ENCODE measurements at places on chromosomes 5 and 9.

- no peak for DNase-seq
Measured at GRCh38 chr5:160692271-160692670, 159.7 kb downstream of the ATP10B start.

GRCh38 chr9:127018935-127019334 lies 103.5 kb downstream of the ANGPTL2 start:
- DNase-seq = no peak

DNA sequence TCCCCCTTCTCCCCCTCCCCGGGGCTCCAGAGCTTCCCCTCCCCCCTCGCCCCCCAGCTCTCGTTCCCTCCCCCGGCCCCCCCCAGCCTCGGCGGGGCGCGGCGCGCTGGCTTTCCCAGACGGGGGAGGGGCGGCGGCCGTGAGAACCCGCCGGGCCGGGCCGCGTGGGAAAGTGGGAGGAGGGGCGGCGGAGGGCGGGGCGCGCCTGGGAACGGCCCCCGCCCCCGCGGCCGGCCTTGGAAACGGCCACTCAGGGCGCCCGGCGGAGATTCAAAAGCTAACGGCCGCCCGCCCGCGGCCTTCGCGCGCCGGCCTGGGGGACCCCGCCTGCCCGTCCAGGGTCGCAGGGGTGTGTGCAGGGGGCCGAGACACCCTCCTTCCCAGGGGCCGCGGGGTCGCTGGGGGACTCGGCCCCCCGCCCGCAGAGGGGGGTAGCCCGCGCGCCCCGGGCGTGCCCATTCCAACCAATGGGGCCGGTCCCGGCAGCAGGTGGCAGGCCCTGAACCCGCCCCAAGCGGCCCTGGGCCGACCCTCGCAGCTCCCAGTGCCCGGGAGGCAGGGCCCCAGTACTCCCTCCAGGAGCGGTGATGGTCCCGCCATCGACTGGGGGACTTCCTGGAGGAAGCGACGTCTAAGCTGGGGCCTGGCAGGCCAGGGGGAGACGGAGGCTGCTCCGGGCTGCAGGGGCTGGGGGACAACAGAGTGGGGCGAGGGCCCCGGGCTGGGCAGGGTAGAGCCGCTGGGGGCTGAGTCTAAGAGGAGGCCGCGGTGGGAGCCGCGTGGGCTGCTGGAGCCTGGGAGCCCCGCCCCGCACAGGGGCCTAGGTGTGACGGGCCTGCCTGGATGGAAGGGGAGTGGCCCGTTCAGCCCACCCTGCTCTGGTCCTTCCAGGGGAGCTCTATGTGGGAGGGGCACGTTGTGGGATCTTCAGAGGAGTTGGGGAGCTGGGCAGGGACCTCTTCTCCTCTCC lies 14.2 kb upstream of the NRARP start:
- no peak for DNase-seq

- no peak for DNase-seq
Measured at GRCh38 chr9:136156209-136157120, 37.8 kb upstream of the TMEM250 start.

DNA sequence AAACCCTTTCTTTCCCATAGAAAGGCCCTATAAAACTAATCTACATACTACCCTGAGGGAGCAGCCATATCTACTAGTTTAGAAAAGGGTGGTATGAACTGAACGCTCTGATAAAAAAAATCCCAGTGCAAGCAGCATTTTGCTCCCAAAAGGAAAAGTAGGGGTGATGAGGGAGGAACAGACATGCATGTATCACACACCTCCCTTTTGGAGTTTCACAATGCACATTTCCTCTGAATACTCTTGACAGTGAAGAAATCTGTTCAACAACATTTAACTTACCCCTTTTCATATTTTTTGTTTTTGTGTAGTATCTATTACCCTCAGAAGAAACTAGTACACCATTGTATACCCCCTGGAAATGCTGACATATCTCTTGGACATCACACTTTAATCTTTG lies 411.4 kb downstream of the MAT2B start:
- DNase-seq = no peak

DNA sequence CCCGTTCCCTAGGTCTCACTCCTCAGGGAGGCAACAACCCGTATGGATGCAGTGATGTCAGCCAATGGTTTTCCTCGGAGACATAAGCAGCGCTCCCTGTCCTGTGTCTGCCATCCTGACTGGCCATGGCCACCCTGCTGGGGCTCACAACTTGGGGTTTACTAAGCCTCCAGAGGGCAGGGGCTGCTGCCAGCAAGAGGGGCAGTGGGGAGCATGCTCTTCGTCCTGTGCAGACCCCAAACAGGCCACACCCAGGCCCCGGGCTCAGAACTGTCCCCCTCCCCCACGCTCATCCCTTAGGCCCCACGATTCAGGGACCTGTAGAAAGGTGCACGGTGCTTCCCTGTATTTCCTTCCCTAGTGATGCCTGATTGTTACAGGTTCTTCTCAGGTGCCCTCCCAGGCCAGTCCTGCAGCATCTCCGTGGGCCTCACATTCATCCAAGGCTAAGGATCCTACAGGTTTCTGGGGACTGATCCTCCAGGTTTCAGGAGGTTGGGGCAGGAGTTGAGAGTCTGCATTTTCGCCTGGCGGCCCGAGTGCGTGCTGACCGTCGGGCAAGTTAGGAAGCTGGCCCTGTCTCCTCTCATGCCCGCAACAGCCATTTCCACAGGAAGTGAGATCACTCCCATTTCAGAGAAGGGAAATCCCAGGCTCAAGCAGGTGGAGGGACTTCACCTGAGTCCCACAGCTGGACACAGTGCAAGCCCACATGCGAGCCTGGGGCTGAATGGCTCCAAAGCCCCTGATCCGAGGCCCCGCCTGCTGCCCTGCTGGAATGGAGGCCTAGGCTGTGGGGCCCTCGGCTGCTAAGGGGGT lies 217.6 kb downstream of the ROR2 start:
- no peak for DNase-seq

DNA sequence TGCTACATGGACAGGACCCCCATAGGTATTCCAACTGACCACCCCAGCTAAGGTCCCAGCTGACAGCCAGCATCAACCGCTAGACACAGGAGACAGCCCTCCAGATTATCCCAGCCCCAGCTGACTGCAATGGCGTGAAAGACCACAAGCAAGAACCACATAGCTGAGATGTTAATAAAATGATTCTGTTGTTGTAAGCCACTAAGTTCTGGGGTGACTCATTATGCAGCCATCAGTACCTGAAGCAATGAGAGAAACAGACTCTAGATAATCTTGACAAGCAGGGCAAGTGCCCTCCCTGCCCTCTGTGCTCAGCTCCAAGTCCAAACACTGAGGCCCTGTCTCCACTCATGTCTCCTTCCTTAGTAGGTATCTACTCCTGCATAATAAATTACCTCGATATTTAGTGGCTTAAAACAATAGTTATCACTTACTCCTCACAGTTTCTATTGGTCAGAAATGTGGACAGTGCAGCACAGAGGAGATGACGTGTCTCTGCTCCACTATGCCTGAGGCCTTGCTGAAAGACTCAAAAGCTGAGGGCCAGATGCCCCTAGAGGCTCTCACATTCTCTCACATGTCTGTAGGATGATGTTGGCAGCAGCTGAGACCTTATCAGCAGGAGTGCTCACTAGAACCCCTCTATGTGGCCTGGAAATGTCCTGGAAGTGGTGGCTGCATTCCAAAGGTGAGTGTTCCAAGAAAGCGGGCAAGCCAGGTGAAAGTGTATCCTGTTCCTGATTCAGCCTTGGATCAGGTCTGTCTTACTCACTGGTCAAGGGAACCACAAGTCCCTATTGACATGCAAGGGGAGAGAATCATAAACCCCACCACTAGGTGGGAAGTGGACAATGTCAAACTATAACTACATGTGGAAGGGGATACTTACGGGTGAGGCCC lies 2.5 kb downstream of the MGAT1 start:
- DNase-seq = peak; percentile 79

GRCh38 chr9:124149992-124150391 lies 107.8 kb upstream of the NEK6 start:
- no peak for DNase-seq

GRCh38 chr5:78959767-78960166 lies 25.3 kb downstream of the ARSB start:
- DNase-seq = no peak

DNA sequence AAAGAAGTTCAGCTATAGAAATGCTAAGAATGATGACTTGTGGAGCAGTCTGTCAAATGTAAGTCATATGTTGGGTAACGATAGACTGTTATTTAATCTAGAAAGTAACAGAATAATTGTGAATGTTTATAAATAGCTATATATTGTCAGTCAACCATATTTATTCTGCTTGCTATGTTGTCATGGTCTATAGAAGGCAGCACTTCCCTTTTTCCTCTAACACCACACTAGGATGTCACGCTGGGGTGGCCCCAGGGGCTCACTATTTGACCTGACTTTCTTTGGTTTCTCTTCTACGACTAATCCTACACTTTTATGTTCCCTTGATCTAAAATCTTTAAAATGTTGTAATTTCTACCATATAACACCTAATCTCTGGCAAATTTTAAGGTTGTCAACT lies 20.5 kb downstream of the ERAP2 start:
- no peak for DNase-seq

GRCh38 chr9:18805386-18805785 lies 227.6 kb downstream of the SAXO1 start:
- no peak for DNase-seq

DNA sequence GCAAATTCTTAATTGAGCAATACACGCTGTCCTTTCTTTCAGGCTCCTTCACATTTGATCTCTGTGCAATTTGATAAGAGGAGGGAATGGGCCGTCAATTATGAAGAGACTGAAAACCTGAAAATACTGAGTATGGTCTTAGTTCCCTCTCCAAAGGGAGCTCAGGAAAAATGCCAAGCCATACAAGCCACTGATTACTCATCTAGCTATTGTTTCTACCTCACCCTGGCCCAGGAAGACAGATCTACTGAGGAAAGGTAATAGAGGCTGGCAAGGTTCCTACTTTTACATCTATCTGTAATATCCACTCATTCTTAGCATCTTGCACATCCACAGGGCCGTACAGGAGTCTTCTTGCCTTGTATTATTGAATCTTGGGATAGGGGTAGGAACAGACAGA lies 23.7 kb upstream of the TNC start:
- DNase-seq = no peak

DNA sequence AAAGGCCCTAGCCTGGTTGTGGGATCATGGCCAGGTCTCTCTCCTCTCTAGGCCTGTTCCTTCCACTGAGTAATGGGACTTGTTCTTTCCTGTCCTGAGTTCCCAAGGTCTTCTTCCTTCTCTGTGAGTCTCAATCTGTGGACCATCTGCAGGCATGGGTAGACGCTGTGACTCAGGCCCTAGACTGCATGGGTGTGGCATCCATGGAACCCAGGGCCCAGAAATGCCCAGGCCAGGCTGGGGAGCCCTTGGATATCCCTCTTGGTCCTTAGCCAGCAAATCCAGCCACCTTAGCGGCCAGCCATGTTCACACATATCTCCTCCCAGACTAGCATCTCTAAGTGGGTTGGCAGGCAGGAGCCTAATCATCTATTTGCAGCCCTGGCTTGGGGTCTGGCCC lies 2.3 kb upstream of the ACSL6 start:
- no peak for DNase-seq

- DNase-seq = no peak
Measured at GRCh38 chr5:175895215-175895614, 23.8 kb downstream of the CPLX2 start.

- DNase-seq = no peak
Measured at GRCh38 chr5:73380041-73380440, 68.5 kb downstream of the FOXD1 start.

GRCh38 chr5:172389578-172390112 lies 64.7 kb downstream of the SH3PXD2B start:
- no peak for DNase-seq

- no peak for DNase-seq
Measured at GRCh38 chr9:92562461-92562967, 26.7 kb upstream of the ECM2 start.

- no peak for DNase-seq
Measured at GRCh38 chr5:5221724-5222123, 81.6 kb downstream of the ADAMTS16 start.

DNA sequence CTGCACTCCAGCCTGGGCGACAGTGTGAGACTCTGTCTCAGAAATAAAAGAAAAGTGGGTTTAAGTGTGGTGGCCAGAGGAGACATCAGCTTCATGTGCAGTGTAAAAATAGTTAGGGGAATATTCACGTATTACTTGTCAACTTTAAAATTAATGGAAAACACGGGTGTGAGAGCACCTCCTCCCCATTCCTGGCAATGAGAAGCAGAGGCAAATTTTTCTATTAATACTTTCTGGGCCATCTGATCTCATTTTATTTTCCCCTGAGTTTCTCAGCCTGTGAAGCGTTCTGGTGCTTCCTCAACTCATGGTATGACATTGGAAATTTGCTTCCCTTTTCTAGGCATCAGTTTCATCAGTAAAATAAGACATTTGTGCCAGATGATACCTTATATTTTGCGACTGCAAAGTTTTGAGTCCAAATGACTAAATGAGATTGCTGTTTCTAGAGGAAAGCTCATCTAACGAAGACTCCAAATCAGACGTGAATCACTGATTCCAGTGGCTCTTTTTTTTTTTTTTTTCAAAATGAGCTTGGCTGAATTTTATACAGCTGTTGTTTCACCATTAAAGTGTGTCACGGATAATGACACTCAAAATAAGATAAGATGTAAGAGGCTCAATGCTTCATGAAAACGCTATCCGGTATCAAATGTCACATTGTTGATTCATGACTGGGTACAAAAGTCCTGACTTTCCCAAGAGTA lies 104.6 kb downstream of the MSX2 start:
- no peak for DNase-seq

DNA sequence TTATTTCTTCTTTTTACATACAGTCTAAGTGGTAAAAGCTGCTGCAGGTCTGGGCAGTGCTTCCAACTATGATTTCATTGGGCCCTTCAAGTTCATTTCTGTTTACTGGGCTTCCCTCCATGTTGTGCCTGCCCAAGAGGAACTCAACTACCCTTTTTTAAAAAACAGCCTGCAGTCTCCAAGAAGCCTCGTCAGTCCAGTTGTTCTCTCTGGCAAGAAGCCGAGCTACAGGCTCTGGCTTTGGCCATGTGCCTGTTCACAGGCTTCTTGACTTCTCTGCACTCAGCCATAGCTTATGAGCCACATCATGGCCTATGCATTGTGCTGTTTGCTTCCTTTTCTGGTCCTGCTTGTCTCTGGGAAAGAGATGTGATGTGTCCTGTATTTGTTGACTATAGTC lies 119.7 kb upstream of the PJA2 start:
- DNase-seq = no peak

Measured in keratinocyte (primary cell).